Stimulated activated CD4-positive, alpha-beta T cell treated with anti-CD3 and anti-CD28 coated beads, Interleukin-4, amount 100 ng/mL, for 1 hour (primary cell): ENCODE measurements at places on chromosomes 1 and 21.

DNA sequence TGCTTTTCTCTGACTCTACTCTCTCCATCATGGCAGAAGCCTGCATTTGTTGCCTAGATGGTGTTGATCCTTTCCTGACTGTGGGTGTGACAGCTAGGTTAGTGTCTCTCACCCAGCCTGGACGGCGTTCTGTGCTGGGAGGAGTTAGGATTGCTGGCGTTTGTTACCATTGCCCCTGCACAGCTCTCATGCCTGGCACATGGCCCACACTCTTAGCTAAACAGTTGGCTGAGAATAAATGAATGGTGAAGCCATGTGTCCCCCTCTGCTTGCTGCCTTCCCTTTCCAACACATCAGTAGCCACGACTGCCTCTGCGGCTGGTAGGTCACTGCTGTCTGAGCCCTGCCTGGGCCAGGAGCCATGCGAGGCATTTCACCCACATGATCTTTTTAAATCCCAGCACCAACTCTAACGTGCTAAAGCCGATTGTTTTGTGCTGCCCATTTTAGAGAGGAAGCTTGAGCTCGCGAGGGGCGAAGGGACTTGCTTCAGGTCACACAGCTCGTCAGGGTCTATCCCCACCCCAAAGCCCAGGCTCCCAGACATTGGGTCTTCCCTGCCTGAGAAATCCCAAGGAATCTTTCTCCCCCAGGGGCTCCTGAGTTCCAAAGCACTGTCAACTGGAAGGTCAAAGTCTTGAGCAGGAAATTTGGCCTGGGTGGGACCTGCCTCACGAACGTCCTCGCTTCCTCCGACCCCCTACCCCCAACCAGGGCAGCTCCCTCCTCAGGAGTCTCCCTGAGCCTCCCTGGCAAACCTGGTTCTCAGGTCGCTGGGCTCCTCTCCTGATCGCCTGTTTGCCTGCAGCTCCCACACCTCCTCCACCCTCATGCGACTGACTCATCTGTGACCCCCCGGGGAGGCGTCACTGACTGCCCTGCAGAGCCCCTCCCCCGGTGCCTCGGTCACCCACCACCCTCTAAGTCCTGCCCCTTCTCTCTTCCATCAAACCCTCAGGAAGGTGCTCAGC is 271.7 kb upstream of the C1orf174 start:
- DNase-seq = no peak

DNA sequence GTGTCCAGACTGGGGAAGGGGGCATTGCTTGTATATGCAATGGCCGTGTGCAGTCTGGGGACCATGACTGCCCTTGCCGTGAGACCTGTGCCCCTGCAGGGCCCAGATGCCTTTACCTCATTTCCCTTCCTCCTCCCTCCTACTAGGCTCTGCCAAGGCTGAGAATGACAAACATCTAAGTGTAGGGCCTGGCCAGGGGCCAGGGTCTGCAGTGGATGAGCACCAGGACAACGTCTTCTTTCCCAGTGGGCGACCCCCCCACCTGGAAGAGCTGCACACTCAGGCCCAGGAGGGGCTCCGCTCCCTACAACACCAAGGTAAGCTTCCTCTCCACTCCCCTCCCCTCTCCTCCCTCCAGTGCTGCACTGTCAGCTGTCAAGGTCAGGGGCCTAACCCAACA is 49.5 kb downstream of the YARS1 start:
- DNase-seq = no peak

DNA sequence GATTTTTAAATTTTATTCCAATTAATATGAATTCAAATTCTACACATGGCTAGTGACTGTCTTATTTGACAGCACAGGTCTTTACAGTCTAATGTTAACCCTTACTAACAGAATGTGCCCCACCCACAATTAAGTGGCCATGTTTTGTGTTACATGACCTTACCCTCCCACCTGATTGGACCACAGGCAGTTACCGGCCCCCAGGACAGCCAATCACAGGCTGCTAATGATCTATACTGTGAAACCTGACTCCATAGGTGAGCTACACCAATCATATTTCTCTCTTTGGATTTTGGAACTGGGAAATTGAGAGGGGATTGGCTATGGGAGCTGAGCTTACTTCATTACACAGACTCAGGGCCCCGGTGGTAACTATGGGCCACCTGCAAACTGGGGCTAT is 27.5 kb downstream of the ZP4 start:
- DNase-seq = no peak

GRCh38 chr1:81547261-81547911 is 253.3 kb upstream of the ADGRL2 start:
- DNase-seq = no peak
